Liver (tissue), 10 donors: ENCODE measurements at places on chromosomes 12 and 14. TPM values are rescaled to one million over a fixed set of nuclear protein-coding genes. Genes with fewer than 3 reads are reported as not detected.

The TEX52 gene
- total RNA-seq: not detected

The HCAR3 gene
- total RNA-seq: 0.08 TPM

The IFNG-AS1 gene
- 1.0 TPM for total RNA-seq

The L2HGDH gene
- total RNA-seq: 9.0 TPM

DNA sequence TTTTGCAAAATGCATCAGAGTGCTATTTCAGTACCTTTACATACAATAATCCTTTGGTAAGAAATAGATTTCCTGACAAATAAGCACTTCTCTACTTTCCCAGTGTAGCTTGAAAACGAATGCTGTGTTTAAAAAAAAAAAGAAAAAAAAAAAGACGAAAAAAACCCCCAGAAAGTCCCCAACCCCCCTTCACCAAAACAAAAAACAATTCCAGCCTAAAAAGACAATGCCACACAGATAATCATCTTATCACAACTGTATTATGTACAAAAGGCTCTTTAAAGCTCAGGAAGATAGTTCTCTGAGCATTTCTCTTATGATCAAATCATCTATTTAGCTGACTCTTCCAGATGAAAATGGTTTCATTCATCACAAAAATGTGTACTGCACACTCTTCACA is 1.6 kb downstream of the FERMT2 start:
- H3K27me3 ChIP-seq: no peaks in the 10 kb centered on the region
- no peak for DNase-seq
- no peaks in the 10 kb centered on the region for H3K4me1 ChIP-seq
- H3K36me3 ChIP-seq: no peaks in the 10 kb centered on the region

DNA sequence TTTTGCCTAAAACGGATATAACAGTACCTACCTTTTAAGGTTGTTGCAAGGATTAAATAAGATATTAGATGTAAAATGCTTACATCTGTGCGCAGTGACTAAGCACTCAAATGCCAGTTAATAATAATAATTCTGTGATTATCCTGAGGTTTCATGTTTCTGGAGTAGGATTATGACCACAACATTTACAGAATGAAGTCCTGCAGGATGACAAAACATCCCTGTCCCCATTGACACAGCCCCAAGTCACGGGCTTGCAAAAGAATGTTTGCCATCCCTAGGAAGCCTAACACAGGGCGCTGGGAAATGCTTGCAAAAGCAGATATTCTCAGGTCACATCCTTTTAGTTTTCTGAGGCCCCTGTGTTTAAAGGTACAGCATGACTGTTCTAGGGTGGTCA is 20.1 kb downstream of the SUSD6 start:
- H3K36me3 ChIP-seq: no peaks in the 10 kb centered on the region
- peaks cover 7% of the 10 kb centered on the region for H3K4me1 ChIP-seq
- H3K27ac ChIP-seq: no peak overlapping the region

The SLC25A47 gene
- 454 TPM for total RNA-seq

DNA sequence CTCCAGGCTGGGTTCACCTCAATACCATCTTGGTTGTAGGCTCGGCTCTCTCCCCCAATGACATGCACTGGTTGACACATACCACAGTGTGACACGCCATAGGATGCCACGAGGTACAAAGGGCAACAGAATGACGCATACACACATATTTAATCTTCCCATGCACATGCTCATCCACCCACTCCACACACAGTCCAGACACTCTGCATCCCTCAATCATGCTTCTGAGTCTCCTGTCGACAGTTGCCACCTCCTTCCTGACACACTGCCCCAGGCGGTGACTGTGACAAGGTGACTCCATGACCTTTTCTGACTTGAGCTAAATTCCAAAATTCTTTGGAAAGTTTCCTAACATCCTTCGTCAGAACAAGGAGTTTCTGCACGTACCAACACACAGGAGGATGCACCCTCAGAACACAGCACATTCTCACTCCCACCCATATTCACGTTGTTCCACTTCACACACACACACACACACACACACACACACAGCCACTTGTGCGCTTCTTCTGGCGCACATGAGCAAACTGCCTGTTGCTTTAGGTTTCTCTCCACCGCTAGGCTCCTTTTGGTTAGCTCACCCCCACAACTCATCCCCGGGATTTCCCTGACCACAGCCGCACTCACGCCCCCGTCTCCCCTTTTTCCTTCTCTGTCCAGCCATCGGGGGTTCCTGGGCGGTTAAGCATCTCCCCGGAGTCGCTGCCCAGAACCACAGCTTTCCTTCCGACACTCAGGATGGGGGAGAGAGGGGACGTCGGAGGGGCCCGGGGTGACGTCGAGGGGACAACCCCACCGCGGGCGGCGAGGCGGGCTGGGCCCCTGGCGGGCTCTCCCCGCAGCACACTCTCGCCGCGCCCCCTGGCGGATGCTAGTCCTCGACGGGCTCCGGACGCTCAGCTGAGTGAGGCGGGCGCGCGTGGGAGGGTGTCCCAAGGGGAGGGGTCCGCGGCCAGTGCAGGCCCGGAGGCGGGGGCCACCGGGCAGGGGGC is 536 bp upstream of the WNT1 start:
- H3K4me3 ChIP-seq: no peak overlapping the region
- H3K4me1 ChIP-seq: peaks cover 29% of the 10 kb centered on the region
- peak; percentile 65 for DNase-seq

DNA sequence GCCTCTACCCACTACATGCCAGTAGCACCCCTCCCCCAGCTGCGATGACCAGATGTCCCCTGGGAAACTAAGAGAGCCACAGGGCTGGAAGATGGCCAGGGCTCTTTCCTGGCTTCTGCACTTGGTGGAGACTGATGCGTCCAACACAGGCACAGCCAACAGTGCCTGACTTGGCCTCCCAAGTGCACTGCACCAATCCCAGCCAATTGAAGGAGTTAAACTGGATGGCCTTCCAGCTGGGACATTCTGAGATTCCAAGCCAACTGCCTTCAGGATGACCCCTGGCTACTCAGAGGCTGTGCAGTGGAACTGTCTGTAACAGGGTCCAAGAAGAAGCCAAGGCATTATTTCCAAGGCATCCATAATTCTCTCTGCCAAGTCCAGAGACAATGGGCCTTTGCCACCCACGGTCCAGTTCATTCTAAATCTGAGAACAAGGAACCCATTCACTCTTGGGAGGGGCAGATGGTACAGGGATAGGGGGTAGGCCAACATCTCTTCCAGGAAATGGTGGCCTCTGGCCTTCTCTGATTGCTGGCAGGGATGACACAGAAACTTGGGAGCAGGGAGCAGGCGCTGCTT is 35.2 kb downstream of the PRIMA1 start:
- DNase-seq: no peak
- no peak overlapping the region for H3K27ac ChIP-seq
- no peak overlapping the region for H3K4me3 ChIP-seq
- H3K36me3 ChIP-seq: no peaks in the 10 kb centered on the region
- H3K4me1 ChIP-seq: no peaks in the 10 kb centered on the region

GRCh38 chr12:63948211-63948610 is 103.7 kb downstream of the SRGAP1 start:
- H3K4me1 ChIP-seq: peaks cover 11% of the 10 kb centered on the region
- no peak overlapping the region for H3K4me3 ChIP-seq
- H3K36me3 ChIP-seq: no peaks in the 10 kb centered on the region

GRCh38 chr14:78592616-78593219 is 422.5 kb downstream of the NRXN3 start:
- H3K27ac ChIP-seq: no peak overlapping the region
- no peak for DNase-seq
- no peaks in the 10 kb centered on the region for H3K27me3 ChIP-seq
- no peaks in the 10 kb centered on the region for H3K36me3 ChIP-seq

- peaks cover 6% of the 10 kb centered on the region for H3K4me1 ChIP-seq
- no peaks in the 10 kb centered on the region for H3K27me3 ChIP-seq
- peaks cover 3% of the 10 kb centered on the region for H3K36me3 ChIP-seq
- DNase-seq: no peak
- H3K4me3 ChIP-seq: no peak overlapping the region
- H3K27ac ChIP-seq: no peak overlapping the region
Measured at GRCh38 chr12:106084014-106084671, 54.6 kb downstream of the NUAK1 start.

- H3K27ac ChIP-seq: no peak overlapping the region
- no peaks in the 10 kb centered on the region for H3K27me3 ChIP-seq
- no peaks in the 10 kb centered on the region for H3K36me3 ChIP-seq
- DNase-seq: no peak
Measured at GRCh38 chr12:45327823-45328383, 112.0 kb downstream of the ANO6 start.

GRCh38 chr12:46958599-46959290 is 120.7 kb upstream of the PCED1B start:
- peak overlapping the region; percentile 56 for H3K27ac ChIP-seq
- H3K27me3 ChIP-seq: no peaks in the 10 kb centered on the region
- no peak overlapping the region for H3K4me3 ChIP-seq
- DNase-seq: no peak
- H3K36me3 ChIP-seq: no peaks in the 10 kb centered on the region

DNA sequence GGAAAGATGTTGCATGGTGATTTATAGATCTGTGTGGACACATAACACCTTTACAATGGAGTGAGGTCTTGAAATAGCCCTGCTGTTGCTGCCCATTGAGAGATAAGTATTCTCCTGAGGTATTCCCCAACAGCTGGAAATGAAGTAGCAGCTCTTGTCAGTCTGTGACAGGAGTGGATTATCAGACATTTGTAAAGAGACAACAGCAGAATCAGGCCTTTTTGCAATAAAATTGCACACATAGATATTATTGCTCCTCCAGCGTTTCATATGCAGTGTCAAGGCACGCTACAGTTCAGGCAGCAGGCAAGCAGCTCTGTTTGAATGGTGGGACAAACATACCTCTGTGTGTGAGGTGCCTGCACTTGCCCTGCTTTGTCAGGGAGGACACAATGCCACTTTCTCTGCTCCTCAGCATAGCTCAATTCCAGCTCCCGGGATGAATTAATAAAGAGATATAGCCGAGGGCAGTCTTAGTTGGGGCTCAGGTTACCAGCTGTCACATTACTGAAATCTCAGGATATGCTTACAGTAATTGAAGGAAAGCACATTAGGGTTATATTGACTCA is 49.4 kb downstream of the BICD1 start:
- no peaks in the 10 kb centered on the region for H3K36me3 ChIP-seq
- no peak overlapping the region for H3K27ac ChIP-seq
- H3K4me1 ChIP-seq: no peaks in the 10 kb centered on the region
- DNase-seq: no peak

The USP30 gene
- total RNA-seq: 6.4 TPM

DNA sequence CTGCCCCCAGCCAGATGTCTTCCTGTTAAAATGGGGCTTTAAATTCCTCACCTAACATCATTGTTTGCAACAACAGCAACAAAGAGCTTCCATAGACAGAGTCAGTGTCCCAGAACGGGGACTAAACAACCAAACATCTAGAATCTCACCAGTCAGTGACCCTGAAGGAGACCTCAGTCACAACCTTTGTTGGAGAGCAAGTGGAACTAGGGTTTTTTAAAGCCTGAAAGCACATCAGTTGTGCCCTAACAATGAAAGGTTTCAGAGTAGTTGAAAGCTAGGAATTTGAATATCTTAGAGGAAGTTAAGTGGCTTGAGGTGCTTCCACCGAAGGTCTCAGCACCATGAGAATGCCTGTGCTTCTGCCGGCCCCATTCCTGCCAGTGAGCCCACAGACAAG is 5.0 kb upstream of the ALDH2 start:
- no peak for DNase-seq
- H3K4me3 ChIP-seq: no peak overlapping the region
- H3K27ac ChIP-seq: no peak overlapping the region
- H3K4me1 ChIP-seq: peaks cover 15% of the 10 kb centered on the region
- no peaks in the 10 kb centered on the region for H3K27me3 ChIP-seq
- H3K36me3 ChIP-seq: no peaks in the 10 kb centered on the region

- no peak overlapping the region for H3K27ac ChIP-seq
- DNase-seq: no peak
- H3K4me3 ChIP-seq: no peak overlapping the region
- H3K4me1 ChIP-seq: no peaks in the 10 kb centered on the region
Measured at GRCh38 chr14:30088620-30089019, 161.0 kb upstream of the PRKD1 start.

The TMEM179 gene
- total RNA-seq: 0.37 TPM
